GM12878 (cell line): ENCODE measurements at places on chromosomes 16 and 17.

GRCh38 chr17:7406235-7406825 is 1.3 kb upstream of the NLGN2 start:
- no peak for DNase-seq

DNA sequence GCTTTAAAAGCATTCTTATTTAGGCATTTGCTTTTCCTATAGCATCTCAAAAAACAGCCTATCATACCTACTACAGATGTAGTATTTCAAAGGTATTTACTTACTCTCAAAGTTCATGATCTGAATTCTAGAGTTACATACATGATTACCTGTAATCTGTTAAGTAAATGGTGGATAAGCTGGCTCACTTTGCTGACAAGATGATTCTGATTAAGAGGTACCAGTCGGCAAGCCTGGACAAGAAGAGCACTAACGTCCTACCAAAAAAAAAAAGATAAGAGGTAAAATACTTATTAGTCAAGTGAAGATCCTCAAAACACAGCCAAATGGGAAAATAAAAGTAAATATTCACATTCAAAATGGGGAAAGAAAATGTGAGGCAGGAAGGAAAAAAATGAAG is 2.7 kb downstream of the HEATR6 start:
- no peak for DNase-seq

DNA sequence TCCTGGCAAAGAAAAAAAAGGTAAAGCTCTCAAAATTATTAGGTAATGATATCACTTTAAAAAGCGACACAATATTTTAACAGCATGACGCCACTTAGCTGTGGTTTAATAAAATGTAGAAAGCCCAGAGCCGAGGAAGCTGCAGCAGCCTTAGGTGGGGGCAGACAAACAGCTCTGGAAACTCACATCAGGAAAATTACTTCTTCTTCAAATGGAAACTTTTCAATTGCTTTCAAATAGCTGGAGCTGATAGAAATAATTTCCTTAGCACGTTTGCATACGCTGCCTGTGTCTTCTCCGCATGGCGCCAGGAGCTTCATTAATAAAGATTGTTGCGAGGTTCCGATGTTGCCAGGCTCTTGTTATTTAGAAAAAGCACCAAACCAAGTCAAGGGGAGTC is 835.3 kb upstream of the EEF2KMT start:
- DNase-seq, result no peak

GRCh38 chr17:46876926-46877325 is 25.5 kb downstream of the WNT9B start:
- no peak for DNase-seq

DNA sequence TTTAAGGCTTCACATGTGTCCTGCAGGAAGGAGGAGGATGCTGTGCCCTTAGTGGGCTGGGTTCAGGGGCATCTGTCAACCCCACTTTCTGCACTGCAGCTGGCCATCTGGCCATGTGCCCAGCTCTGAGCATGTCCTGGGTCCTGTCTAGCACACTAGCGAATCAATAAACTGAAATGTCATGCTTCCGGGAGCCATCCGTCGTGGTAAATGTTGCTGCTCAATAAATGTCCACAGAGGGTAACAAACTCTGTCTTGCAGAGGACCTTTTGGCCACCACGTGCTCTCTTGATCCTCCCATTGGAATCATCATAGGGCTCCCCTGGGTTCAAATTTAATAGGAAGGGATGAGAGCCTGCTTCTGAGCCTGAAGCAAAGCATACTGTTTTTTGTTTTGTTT is 168.6 kb upstream of the PIRT start:
- no peak for DNase-seq

DNA sequence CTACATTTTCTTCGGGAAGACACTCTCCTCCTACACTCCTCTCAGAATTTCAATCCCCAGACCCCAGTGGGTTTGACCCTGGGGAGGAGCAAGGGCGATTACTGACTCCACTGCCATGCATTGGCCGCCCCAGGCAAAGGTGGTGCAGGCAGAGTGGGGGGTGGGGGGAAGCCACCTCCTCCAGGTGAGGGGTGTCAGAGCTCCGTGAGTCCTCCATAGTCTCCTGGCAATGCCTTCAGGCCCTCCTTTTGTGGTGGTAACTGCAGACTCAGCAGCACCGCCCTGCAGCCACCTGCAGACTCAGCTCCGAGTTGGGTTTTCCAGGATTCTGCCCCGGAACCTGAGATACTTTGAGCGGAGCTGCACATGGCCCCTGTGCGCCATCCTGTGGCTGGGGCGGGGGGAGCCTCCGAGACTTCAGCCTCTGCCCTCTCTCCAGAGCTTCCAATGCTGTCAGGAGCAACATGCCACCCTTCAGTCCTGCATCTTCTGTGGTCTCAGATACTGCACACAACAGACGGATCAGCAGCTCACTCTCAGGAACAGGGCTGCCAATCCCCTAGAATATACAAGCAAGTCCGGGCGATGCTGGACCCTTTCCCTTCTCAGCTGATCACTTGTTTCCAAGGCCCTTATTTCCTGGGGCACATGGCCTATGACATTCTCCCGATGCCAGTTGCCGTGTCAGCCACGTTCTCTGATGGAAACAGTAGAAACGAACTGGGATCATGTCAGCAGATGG is 2.4 kb upstream of the SLC47A2 start:
- DNase-seq, result no peak

DNA sequence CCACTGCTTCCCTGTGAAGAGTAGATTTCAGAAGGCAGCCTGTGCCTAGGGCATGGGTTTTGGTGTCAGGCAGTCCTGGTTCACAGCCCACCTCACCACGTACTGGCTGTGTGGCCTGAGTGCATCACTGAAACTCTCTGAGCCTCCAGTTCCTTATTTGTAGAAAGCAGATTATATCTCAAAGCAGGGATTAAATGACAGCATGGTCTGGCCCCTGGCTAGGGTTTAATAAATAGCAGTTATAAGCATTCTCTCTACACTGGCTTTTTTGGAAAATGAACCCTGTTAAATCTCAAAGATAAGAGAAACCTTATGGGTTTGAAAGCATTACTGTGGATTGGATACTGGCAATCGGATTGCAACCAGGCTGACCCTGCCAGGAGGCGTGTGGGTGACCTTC is 2.9 kb upstream of the MT1M start:
- no peak for DNase-seq

- DNase-seq, result no peak
These were observed 19.3 kb downstream of the ITGAL start for GRCh38 chr16:30491744-30492308.

DNA sequence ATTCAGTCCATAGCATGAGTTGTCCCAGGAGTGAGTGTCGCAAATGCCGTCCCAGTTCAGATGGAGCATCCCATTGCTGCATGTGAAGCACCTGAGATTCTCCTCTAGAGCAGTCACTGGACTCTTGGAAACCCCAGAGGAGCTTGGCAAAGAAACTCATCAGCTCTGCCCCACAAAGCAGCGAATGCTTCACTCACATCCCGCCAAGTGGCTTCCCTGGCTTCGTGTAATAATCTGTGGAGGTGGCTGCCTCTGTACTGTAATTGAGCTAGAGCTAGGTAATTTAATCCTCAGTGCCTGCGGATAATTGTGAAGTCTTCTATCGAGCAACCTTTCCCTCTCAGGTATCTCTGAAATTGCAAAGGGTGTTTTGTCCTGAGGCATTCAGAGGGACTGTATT is 107.1 kb downstream of the SNX29 start:
- DNase-seq, result no peak

DNA sequence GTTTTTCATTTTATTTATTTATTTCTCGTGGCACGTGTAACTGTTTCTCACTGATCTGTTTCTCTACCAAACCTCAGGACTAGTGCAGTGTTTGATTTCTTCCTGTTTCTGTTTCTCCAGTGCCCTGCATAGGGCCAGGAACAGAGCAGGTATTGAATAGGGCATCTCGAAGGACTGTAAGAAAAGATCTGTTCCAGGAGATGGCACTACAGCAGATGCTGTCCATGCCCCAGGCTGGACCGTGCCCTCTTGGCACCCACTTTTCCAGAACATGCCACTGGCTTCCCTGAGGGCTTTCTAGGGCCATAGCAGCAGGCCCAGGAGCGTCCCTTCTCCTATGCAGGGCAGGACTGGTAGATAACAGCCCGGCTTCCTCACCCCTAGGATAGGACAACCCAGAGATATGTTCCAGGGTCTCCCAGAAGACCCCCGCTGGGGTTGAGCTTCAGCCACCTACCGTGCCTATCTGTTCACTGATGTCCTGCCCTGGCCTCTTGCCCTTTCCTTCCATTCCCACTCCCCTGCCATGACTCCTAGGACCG is 4.4 kb downstream of the SNX20 start:
- DNase-seq, result no peak

- DNase-seq, result no peak
These were observed 2.9 kb downstream of the PHOSPHO1 start for GRCh38 chr17:49227436-49228261.

DNA sequence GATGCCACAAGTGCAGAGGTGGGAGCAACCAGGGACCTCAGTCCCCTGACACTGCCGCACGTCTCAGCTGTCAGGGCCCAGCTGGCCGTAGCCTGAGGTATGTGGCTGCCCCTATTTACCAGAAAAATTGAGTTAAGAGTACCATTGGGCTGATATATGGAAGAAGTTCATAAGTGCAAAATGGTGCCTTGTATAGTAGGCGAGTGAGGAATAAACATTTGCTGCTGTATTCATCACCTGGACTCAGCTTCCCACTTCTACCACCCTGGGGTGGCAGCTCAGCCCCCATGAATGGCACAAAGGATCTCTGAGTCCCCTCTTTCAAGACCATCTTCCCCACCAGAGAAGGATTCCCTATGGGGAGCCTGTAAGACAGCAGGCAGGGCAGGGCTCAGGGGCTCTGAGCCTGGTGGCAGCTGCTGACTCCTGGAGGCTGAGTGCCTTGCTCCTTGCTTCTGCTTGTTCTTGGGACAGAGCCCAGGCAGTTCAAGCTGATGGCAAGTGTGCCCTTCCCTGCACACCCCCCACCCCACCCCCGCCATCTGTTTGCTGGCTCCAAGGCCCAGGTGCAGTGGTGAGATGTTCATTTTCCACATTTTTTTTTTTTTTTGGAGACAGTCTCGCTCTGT is 29.0 kb downstream of the TRPV2 start:
- DNase-seq, result no peak

DNA sequence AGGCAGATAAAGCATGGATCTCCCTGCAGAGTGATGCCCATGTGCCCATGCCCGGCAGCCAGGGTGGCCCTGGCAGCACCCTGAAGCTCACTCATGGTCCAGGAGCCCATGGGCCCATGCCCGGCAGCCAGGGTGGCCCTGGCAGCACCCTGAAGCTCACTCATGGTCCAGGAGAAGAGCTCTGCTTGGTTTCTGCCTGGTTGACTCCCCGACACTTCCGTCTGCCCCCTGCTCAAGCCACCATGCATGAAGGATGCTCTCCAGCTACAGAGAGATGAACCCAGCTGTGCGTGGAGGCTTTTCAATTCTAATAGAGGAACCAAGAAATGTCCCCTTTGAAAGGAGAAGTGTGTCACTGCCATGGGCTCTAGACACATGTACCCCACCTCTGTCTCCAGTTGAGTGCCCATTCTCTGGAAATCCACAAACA is 8.7 kb downstream of the CCL17 start:
- peak; percentile 52 for DNase-seq

DNA sequence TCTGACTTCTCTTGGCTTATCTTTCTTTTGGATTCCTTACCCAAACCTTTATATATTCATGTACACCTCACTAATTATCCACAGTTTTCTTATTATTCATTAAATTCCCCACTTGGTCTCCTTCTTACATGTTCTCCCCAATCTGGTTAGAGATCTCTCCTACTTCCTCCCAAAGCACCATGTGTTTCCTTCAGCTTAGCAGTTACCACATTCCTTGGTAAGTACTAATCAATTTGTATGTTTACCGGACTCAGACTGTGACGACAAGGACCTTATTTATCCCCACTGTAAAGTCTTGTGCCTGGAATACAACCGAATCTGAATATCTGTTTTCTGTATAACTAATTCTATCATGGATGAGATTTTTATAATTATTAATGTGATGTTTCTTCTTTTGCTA is 389.5 kb downstream of the KCNJ2 start:
- DNase-seq, result no peak

- DNase-seq, result no peak
These were observed 45.0 kb downstream of the SRCIN1 start for GRCh38 chr17:38560503-38561318.
